Thoracic aorta (tissue), 2 donors: ENCODE measurements at places on chromosomes 13 and 19. TPM values are rescaled to one million over a fixed set of nuclear protein-coding genes. Genes with fewer than 3 reads are reported as not detected.
A peak's percentile ranks its signal among the peaks of the same experiment; 100 is the strongest.

DNA sequence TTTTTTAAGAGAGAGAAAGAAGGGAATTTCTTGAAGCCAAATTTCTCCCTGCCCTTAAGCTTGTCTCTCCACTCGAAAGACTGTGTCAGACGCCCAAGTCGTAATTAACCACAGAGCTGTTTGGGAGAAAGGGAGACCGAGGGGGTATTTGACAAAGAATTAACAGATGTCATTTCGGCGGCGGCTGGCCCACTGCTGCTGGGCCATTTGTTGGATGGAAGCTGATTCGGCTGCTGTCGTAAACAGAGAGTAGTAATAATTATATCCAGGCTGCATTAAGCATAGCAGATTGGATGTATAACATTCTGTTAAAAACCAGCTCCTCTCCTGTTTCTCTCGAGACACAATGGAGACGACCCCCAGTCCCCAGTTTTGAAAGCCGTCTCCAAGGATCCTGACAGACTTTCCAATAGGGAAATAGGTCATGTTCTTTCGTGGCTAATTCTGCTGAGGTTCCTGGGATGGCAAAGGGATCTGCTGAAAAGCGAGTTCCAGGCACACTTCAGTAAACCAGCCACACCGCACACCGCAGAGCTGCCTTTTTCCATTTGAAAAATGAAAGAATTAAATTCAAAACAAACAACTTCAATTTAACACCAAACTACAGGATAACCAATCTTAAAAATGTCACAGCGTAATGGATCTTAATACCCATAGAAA is 71.5 kb downstream of the KCTD15 start:
- DNase-seq = no peak
- peak overlapping the region; percentile 52 for H3K4me3 ChIP-seq
- peaks cover 19% of the 10 kb centered on the region for H3K4me1 ChIP-seq
- no peaks in the 10 kb centered on the region for H3K27me3 ChIP-seq
- no peaks in the 10 kb centered on the region for H3K36me3 ChIP-seq
- no peak overlapping the region for H3K27ac ChIP-seq

- H3K36me3 ChIP-seq = no peaks in the 10 kb centered on the region
- DNase-seq = no peak
- H3K4me1 ChIP-seq = no peaks in the 10 kb centered on the region
- H3K27me3 ChIP-seq = no peaks in the 10 kb centered on the region
Measured at GRCh38 chr13:103324641-103325040, 258.4 kb upstream of the SLC10A2 start.

DNA sequence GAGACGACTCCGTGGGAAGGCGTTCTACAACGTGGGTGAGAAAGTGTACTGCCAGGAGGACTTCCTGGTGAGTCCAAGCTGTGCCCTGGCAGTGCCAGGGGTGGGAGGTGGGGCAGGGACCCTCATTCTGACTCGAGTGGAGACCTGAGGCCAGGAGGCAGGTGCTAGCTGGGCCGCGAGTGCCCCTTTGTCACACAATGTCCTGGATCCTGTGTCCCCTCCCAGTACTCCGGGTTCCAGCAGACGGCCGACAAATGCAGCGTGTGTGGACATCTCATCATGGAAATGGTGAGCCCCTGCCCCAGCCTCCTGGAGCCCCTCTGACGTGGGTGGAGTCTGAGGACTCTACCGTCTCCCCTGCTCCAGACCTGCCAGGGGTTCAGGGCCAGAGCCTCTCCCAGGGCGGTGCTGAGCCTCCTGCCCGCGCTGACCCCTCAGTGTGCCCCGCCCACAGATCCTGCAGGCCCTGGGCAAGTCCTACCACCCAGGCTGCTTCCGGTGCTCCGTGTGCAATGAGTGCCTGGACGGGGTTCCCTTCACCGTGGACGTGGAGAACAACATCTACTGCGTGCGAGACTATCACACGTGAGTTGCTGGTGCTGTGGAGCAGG is 11.6 kb downstream of the WTIP start:
- H3K36me3 ChIP-seq = peaks cover 58% of the 10 kb centered on the region
- no peaks in the 10 kb centered on the region for H3K4me1 ChIP-seq
- no peak for DNase-seq

CEACAM19 gene
- total RNA-seq = 6.2 TPM

LIM2 gene
- total RNA-seq = not detected

DNA sequence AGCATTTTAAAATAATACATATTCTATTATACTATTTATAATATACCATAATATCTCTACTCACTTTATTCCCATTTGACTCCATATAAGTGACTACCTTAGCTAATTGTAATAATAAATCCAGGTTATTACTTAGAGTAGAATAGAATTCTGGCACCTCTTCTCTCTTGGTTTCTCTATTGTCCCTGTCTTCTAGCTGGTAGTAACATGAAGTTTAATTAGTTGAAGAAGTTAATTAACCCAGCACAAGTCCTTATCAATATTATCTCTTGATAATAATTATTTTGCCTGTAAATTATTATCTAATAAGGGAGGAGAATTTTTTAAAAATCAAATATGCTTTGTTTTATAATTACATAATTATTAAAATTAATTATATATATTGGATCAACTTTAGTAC is 1571.2 kb upstream of the PRR20A start:
- no peaks in the 10 kb centered on the region for H3K4me1 ChIP-seq
- no peak for DNase-seq
- no peak overlapping the region for H3K27ac ChIP-seq
- no peaks in the 10 kb centered on the region for H3K36me3 ChIP-seq

- H3K4me3 ChIP-seq = no peak overlapping the region
- no peaks in the 10 kb centered on the region for H3K36me3 ChIP-seq
- DNase-seq = no peak
Measured at GRCh38 chr19:13299838-13300237, 149.6 kb downstream of the IER2 start.

ANGPTL4 gene
- 99.1 TPM for total RNA-seq

DNA sequence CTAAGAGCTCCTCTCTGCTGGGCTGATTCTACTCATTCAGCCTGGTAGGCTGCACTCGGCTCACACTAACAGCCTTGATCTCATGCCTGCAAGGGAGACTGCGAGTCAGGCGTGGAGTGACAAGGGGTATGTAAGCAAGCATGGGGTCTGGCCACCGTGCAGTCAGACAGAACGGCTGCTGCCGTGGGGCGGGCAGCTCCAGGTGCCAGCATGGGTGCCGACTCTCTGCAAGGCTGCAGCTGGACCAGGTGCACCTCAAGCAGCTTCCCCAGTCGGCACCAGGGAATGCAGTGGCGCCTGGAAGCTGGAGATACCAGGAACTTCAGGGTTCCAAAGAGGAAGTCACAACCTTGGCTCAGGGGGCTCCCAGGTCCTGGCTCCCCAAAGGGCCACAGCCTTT is 892.3 kb downstream of the OLFM4 start:
- no peaks in the 10 kb centered on the region for H3K36me3 ChIP-seq
- H3K27ac ChIP-seq = no peak overlapping the region
- H3K4me1 ChIP-seq = no peaks in the 10 kb centered on the region
- no peak for DNase-seq
